ENCODE measurements at places on chromosomes 11 and 22.
A peak's percentile ranks its signal among the peaks of the same experiment; 100 is the strongest.

DNA sequence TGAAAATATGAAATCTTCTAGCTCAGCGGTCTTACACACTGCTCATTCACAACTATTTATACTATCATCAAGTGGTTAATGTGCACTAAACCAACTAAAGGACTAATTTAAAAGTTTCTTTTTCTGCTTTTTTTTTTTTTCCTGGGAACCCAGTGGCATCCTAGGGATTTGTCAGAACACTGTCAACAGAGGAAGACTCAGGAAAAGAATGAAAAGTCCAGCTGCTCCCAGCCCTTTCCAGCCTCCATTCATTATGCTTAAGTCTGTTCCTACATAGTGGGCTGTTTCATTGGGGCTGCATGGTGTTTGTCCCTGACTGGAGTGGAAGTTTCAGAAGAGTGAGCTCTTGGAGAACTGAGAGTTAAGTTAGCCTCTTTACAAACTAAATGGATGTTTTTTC lies 391.1 kb downstream of the AASDHPPT start:
- DNase-seq = no peak

GRCh38 chr22:34334893-34335292 lies 414.6 kb upstream of the LARGE1 start:
- no peak for DNase-seq

DNA sequence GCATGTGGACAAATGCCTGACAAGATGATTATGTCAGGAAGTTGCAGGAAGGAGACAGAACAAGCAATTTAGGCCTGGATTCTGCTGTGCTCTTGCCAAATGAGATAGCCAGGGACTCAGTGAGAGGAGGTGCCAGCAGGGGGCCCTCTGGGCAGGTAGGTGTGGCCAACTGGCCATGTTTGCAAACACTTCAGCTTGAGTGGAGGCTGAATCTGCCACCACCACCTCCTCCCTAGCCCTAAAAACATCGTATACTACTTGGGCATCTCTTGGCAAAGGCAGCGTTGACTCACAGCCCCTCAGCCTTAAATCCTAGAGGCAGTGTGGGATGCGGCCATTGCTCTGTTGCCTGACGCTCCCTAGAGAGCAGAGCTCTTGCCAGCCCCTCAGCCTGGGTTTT lies 95.1 kb upstream of the PLET1 start:
- peak; percentile 3 for DNase-seq

- DNase-seq = no peak
Observed at GRCh38 chr22:50674130-50674500, 1.5 kb downstream of the SHANK3 start.

DNA sequence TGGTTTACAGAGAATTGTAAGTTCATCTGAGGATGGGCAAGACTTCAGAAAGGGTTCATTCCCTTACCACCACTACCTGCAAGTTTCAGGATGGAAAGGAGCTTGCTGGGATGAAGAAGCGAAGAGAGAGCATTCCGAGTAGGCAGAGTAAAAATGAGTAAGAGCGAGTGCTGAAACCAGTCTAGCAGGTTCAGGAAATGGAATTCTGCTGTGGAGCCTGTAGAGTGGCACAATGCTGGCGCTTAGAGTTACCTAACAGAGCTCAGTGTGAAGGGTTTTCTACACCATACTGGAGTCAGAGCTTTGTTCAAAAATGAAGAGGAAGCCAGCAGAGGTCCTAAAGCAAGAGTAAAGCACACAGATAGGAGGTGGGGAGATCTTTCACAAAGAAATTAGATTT lies 179.2 kb upstream of the ZC3H12C start:
- DNase-seq = no peak

DNA sequence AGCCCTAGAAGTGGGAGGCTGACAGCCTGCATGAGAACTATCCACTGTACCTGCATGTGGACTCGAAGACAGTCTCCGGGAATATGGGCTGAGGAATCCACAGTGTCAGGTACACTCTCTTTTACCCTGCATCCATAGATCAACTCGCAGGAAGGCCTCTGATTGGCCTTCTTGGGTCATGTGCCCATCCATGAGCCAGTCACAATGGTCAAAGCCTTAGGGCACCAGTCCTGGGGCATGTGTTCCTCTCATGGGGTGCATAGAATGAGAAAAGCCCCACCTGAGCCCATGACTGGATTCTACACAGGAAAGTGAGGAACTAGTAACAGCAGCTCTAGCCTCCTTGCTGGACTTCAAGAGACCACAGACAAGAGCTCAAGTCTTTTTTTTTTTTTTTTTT lies 10.6 kb downstream of the ART1 start:
- no peak for DNase-seq

- DNase-seq = no peak
Observed at GRCh38 chr11:26839911-26840698, 118.2 kb upstream of the SLC5A12 start.

DNA sequence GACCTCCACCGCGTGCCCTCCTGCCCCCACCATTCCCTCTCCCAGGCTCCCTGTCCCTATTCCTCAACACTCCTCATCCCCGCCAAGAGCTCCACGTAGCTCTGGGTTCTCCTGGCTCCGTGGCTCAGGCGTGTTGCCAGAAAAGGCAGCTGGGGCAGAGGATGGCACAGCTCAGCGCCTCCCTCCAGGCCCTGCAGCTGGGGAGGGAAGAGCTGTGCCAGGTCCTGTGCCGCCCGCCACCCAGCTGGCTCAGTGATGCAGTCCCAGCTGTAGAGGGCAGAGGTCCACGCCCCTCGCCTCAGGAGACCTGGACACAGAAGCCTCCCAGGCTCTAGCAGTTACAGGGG lies 4.2 kb downstream of the ARHGAP1 start:
- DNase-seq = no peak

- no peak for DNase-seq
Observed at GRCh38 chr11:130420478-130421198, 7.8 kb downstream of the ADAMTS8 start.

- DNase-seq = no peak
Observed at GRCh38 chr22:26406118-26406517, 22.9 kb upstream of the ASPHD2 start.

- DNase-seq = peak; percentile 70
Observed at GRCh38 chr11:65859812-65860277, 388 bp upstream of the MUS81 start.

GRCh38 chr22:34688825-34689224 lies 377.1 kb upstream of the ISX start:
- no peak for DNase-seq

- no peak for DNase-seq
Observed at GRCh38 chr11:112856591-112856990, 104.6 kb upstream of the NCAM1 start.

DNA sequence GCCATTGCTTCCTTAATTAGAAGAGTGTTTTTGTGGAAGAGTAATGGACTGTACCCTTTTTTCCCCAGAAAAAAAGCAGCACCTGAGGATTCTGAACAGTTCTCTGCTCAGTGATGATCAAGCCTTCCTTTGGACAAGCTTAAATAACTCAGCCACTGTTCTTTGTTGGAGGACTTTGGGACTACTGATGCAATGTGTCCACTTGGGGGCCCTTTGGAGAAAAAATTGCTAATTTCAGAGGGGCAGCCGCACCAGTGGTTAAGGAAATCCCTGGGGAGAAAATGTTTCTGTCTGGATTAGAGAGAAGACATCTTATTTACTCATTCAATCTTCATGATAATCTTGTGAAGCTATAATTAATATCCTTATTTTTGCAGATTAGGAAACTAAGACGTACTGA lies 5.3 kb upstream of the KMT2A start:
- no peak for DNase-seq

DNA sequence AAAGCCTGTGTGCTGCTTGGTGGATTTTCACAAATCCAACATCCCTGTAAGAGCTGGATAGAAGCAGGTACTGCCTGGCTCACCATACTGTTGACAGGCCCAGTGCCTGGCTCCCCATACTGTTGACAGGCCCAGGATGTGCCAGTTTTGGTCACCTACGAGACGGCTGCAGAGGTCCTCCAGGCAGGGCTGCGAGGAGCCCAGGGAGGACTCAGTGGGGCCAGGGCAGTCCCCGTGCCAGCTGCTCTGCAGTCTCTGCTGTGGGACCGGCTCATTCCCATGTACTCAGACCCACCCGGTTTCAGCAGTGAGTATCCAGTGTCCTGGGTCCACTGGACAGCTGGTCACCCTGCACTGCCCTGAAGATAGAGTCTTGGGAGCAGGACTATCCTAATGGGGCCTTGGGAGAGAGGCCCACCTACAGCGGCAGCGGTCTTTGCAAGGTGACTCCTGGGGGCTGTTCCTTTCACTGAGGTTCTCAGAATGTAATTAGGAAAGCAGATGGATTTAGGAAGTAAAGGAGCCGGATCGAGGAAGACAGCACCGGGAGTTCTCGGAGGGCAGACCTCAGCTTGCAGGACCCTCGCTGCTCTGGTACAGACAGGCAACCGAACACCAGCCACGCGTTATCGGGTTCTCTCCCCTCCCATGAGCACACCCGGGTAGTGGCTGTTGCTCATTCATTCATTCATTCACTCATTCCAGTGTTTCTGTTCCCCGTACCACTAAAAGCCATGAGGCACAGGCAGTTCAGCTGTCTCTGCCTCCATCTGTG lies 106.1 kb downstream of the CTTN start:
- DNase-seq = no peak

DNA sequence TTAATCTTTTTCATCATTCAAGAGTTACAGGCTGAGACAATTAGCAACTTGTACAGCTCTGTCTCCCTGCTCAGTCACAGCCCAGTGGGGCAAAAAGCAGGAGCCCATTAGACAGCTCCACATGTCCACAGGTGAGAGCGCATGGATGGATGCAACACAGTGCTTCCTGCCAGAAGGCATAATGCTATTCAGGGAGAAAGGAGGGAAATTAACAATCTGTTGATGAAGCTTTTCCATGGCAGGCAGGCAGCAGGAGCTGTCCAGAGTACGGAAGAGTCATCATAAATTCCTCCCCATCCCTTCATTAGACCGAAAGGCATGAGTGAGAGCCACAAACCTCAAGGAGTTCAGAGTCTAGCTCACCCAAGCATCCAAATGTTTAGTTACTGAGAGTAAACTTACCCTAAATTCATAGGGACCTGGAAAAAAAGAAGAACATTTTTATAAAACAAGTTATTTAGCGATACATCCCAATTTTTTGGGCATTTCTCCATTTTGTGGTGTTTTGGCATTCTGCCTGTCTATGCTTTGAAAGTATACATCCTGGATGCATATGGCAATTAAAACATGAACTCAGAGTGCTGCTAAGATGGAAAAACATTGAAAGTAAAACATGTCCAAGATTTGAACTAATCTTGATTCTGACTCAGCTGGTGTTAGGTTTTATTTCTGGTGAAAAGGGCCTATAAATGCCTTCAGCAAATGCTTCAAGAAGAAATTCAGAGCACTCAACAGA lies 428.1 kb downstream of the OPCML start:
- no peak for DNase-seq

- no peak for DNase-seq
Observed at GRCh38 chr11:132898021-132898420, 634.3 kb downstream of the OPCML start.

DNA sequence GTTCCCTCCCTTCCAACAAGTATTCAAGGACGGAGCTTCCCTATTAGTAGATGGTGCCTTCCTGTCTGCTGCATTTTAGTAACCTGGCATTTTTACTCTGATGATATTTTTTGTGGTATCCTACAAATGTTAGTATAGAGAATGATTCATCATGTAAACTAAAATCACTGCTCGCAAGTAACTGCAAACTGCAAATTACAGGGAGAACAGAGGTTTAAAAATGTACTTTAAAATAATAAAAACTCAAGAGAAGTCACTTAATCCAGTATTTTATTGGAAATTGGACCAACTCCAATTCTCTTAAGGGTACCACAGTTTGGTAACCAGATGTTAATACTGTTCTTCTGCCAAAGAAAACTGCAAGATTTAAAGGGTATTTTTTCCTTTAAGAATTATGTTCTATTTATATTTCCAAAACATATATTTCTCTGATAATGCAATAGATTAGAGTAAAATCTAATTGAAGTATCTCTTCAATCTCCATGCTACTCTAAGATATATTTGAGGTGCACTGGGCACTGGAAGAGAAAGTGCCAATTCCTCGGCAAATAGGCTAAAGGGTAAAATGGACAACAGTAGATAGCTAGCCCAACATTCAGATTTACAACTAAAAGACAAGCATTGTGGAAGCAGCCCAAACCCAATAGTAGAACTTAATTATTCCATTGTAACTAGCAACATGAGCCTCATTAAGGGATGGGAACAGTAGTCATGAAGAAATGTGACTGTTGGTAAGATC lies 298.0 kb downstream of the TTC28 start:
- DNase-seq = no peak

GRCh38 chr22:22042599-22043295 lies 60.2 kb upstream of the TOP3B start:
- no peak for DNase-seq

- no peak for DNase-seq
Observed at GRCh38 chr11:95092549-95093324, 3.1 kb downstream of the ENDOD1 start.

DNA sequence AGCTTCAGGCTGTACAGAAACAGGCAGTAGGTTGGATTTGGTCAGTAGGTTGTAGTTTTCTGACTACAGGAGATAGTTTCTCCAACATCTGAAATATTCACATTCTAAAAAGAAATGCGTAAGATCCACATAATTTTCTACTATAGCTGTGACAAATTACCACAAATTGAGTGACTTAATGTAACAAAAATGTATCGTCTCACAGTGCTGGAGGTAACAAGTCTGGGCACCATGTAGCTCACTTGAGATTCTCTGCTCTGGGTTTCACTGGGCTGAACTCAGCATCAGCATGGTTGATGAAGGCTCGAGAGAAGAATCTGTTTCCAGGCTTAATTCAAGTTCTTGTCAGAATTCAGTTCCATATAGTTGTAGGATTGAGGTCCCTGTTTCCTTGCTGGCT lies 350.9 kb upstream of the CCDC179 start:
- no peak for DNase-seq

- no peak for DNase-seq
Observed at GRCh38 chr22:43399338-43399979, 12.4 kb upstream of the MPPED1 start.

DNA sequence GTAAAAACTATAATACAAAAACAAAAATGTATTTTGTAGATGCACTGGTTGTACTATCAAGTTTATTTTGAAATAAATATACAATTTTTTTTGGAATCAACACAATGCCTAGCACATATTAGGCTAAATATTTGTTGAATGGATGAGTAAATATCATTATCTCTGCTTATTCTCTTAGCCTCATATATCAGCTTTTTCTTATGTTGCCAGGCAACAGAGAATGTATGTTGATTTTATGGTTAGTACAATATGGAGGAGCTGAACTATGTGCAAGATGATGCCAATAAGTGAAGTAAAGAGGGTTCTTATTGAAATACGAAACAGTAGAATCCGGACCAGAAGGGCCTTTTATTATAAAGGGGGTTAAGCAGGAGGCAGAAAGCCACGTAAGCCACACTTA lies 94.9 kb downstream of the FAR1 start:
- DNase-seq = no peak

DNA sequence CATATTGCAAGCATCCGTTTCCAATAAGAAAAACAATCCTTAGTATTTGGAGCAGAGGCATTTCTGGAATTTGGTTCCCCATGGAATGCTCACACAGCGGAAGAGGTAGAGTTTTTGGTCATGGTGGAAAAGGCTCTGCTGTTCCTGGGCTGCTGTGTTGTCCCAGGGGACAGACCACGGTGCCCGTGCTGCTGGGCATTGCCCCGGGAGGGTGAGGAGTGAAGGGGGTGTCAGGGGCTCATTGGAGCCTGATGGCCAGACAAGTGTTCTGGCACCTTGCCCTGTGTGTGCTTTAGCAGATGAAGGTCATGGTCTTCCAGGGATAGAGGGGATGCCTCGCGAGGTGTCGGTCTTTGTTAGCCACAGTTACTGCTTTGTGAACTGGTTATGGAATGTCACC lies 61.2 kb downstream of the MPPED1 start:
- DNase-seq = no peak

Measured in NCI-H1930 (cell line).